ENCODE measurements at places on chromosomes 4 and X. TPM values are rescaled to one million over a fixed set of nuclear protein-coding genes. Genes with fewer than 3 reads are reported as not detected.

The FAAH2 gene
- 1.8 TPM for total RNA-seq

The USP26 gene
- not detected for total RNA-seq

The F9 gene
- not detected for total RNA-seq

The FAT4 gene
- total RNA-seq: 18.7 TPM

The APLN gene
- 0.39 TPM for total RNA-seq

The VCX2 gene
- not detected for total RNA-seq

The TMEM192 gene
- total RNA-seq: 12.3 TPM

The TCP11X2 gene
- not detected for total RNA-seq

The NDP gene
- total RNA-seq: 0.55 TPM

Data from spleen (tissue), 13 donors.